ENCODE measurements at places on chromosomes 1 and 21. TPM values are rescaled to one million over a fixed set of nuclear protein-coding genes. Genes with fewer than 3 reads are reported as not detected.
A peak's percentile ranks its signal among the peaks of the same experiment; 100 is the strongest.

GRCh38 chr1:178098262-178098661 lies 4.4 kb downstream of the RASAL2 start:
- no peak overlapping the region for H3K27ac ChIP-seq
- H3K36me3 ChIP-seq, result no peaks in the 10 kb centered on the region
- peaks cover 33% of the 10 kb centered on the region for H3K4me1 ChIP-seq
- peak overlapping the region; percentile 6 for H3K4me3 ChIP-seq

- DNase-seq, result peak; percentile 54
- peak overlapping the region; percentile 11 for H3K4me3 ChIP-seq
- no peaks in the 10 kb centered on the region for H3K27me3 ChIP-seq
- no peak overlapping the region for H3K27ac ChIP-seq
- no peaks in the 10 kb centered on the region for H3K36me3 ChIP-seq
These were observed 253.1 kb upstream of the IRF2BP2 start for GRCh38 chr1:234862944-234863515.

Gene SEC22B
- total RNA-seq, result 45.9 TPM

DNA sequence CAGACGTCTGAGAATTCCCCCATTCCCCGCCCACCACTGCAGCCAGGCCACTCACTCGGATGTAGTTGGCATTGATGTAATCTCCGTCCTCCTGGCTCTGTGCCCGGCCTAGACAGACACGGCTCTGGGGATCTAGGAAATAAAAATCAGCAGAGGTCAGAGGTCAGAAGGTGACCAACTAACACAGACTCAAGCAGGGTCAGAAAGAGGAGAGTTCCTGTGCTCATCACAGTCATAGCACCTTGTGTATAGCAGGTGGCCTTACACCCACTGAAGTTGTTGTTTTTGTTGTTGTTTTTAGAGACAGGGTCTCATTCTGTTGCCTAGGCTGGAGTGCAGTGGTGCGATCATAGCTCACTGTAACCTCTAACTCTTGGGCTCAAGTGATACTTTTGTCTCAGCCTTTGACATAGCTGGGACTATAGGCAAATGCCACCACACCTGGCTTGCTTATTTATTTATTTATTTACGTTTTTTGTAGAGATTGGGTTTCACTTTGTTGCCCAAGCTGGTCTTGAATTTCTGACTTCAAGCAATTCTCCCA lies 4.9 kb downstream of the PTPN7 start:
- no peak for DNase-seq
- no peak overlapping the region for H3K27ac ChIP-seq
- no peak overlapping the region for H3K4me3 ChIP-seq
- H3K4me1 ChIP-seq, result peaks cover 6% of the 10 kb centered on the region

Gene LCE3D
- not detected for total RNA-seq

GRCh38 chr1:34975338-34975737 lies 9.8 kb downstream of the TMEM35B start:
- H3K27me3 ChIP-seq, result no peaks in the 10 kb centered on the region
- no peak overlapping the region for H3K27ac ChIP-seq
- H3K36me3 ChIP-seq, result no peaks in the 10 kb centered on the region
- peak; percentile 46 for DNase-seq

DNA sequence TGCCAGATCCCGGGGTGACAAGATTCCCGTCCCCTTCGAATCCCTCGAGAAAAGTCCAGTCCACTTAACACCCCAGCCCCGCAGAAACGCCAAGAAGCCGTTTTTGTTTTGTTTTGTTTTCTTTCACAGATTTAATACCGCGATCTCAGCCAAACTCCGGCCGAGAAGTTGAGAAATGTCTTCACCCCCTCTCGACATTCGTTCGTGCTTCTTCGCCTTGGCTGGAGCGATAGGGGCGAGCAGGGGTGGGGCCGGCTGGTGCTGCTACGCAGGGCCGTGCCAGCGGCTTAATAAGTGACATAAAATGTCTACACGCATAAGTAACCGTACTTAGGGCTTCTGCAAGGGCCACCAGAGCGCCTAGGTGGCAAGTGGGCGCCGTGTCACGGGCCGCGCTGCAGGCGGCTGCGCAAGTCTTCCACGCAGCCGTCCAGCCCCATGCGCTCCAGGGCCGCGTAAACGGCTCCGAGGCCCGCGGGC lies 4.9 kb downstream of the TNFRSF25 start:
- no peak overlapping the region for H3K27ac ChIP-seq
- H3K36me3 ChIP-seq, result peaks cover 3% of the 10 kb centered on the region
- no peaks in the 10 kb centered on the region for H3K4me1 ChIP-seq
- DNase-seq, result no peak
- H3K27me3 ChIP-seq, result peaks cover 9% of the 10 kb centered on the region
- no peak overlapping the region for H3K4me3 ChIP-seq

DNA sequence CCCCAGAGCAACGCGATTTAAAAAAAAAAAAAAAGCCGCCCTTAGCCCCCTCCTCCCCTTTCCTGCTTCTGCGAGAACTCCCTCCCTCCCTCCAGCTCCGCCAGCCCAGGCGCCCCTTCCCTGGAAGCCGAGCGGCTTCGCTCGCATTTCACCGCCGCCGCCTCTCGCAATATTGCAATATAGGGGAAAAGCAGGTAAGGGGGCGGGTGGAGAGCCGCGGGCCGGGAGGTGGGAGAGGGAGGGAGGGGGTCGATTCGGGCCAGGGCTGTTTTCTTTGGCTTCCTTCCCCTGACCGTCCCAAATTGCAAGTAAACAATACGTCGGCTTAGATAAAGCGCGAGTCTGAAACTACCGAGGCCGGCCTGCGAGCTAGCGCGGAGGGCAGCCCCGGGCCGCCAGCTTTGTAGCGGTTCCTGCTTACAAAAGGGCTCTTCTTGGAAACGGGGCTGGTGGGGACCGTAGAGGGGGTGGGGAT lies 408 bp downstream of the LMO4 start:
- no peaks in the 10 kb centered on the region for H3K27me3 ChIP-seq
- H3K4me1 ChIP-seq, result peaks cover 21% of the 10 kb centered on the region
- peak overlapping the region; percentile 67 for H3K27ac ChIP-seq
- no peaks in the 10 kb centered on the region for H3K36me3 ChIP-seq

GRCh38 chr1:22210176-22210575 lies 67.3 kb upstream of the WNT4 start:
- H3K27me3 ChIP-seq, result peaks cover 78% of the 10 kb centered on the region
- H3K36me3 ChIP-seq, result no peaks in the 10 kb centered on the region
- H3K4me3 ChIP-seq, result no peak overlapping the region
- H3K4me1 ChIP-seq, result no peaks in the 10 kb centered on the region
- no peak overlapping the region for H3K27ac ChIP-seq

DNA sequence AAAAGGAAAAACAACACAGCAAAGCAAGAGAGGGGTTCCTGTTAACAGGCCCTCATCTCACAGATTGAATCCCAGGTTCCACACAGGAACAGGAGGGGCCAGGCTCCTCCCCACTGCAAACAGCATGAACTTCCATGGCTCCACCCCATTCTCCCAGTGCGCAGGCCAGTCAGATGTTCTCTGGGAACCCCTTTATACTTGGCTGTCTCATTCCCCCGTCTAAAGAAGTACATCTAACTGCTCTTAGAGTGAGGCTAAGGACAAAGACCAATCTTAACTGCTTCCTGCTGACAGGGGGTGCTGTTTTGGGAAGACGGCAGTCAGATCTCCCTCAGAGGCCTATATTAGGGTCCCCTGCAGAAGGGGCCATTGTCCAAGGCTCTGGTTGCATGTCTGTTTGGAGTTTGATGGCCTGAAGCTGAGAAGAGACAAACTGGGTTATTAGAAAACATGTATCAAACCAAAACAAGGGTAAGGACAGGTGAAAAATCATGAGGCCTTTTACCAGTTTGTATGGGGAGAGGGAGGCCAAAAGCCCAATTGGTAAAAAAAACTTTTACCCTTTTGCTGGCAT lies 10.5 kb upstream of the NASP start:
- no peak overlapping the region for H3K27ac ChIP-seq
- H3K36me3 ChIP-seq, result peaks cover 28% of the 10 kb centered on the region
- H3K4me1 ChIP-seq, result no peaks in the 10 kb centered on the region
- no peak overlapping the region for H3K4me3 ChIP-seq
- H3K27me3 ChIP-seq, result no peaks in the 10 kb centered on the region

DNA sequence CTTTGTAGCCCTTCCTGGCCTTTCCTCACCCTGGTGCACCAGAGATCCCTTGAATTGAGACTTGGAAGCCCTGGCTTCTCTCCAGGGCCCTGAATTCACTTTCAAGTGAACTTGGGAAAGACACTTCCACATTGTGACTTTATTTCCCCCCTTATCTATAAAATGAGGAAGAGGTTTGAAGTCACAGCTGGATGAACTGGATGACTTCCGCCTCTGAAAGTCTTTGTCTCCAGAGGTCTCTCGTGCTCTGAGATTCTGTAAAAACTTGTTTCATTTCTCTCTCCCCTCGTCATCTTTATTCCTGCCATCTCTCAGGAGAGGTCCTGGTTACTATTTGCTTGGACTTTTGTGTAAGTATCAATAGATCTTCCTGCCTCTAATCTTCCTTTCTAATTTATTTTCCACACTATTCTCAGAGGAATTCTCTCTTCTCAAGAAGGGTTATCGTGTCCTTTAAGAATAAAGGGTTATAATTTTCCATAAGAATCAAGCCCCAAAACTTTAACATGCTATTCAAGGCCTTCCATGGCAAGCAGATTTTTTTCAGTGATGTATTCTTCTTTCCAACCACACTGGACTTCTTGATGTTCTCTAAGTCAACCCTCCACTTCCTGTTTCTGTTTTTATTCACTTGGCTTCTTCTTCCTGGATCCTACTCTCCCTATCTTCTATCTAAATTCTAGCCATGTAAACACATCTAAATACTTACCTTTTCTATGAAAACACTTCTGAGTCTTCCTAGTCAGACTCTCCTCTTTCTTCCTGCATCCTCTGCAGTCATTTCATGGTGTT lies 6.5 kb upstream of the RPTN start:
- DNase-seq, result no peak
- H3K27me3 ChIP-seq, result peaks cover 5% of the 10 kb centered on the region
- H3K4me1 ChIP-seq, result peaks cover 25% of the 10 kb centered on the region
- no peaks in the 10 kb centered on the region for H3K36me3 ChIP-seq

GRCh38 chr1:202199040-202199889 lies 5.7 kb downstream of the LGR6 start:
- no peak overlapping the region for H3K27ac ChIP-seq
- peaks cover 27% of the 10 kb centered on the region for H3K27me3 ChIP-seq
- no peaks in the 10 kb centered on the region for H3K4me1 ChIP-seq
- H3K36me3 ChIP-seq, result no peaks in the 10 kb centered on the region

DNA sequence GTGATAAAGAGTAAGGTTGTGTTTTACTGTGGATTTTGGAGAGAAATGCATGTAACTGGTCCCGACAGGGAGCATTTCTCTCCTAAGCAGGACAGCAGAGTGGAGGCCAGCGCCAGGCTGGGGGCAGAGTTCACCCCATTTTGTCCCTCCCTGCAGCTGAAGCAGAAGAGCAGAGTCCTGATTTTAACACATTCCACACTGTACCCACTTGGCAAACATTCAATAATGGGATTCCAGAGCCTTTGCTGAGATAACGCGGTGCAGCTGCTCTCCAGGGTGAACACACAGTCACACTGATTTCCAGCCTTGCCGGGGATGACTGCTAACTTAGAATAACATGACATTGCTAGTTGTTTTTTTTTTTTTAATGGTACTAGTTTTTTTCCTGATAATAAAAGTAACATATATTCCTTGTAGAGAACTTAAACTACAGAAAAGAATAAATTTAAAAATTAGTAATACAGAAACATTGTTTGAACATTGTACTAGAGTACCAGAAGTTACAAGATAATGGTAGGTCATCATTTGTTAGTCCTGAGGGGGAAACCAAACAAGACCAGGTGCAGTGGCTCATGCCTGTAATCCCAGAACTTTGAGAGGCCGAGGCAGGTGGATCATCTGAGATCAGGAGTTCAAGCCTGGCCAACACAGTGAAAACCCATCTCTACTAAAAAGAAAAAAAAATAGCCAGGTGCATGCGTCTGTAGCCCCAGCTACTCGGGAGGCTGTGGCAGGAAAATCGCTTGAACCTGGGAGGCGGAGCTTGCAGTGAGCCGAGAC lies 77.2 kb downstream of the SCCPDH start:
- H3K27me3 ChIP-seq, result no peaks in the 10 kb centered on the region
- H3K4me1 ChIP-seq, result no peaks in the 10 kb centered on the region
- H3K36me3 ChIP-seq, result no peaks in the 10 kb centered on the region

GRCh38 chr1:206969090-206969489 lies 1.2 kb downstream of the FCAMR start:
- H3K27me3 ChIP-seq, result peaks cover 13% of the 10 kb centered on the region
- H3K27ac ChIP-seq, result no peak overlapping the region
- H3K36me3 ChIP-seq, result no peaks in the 10 kb centered on the region
- no peak for DNase-seq
- no peaks in the 10 kb centered on the region for H3K4me1 ChIP-seq

DNA sequence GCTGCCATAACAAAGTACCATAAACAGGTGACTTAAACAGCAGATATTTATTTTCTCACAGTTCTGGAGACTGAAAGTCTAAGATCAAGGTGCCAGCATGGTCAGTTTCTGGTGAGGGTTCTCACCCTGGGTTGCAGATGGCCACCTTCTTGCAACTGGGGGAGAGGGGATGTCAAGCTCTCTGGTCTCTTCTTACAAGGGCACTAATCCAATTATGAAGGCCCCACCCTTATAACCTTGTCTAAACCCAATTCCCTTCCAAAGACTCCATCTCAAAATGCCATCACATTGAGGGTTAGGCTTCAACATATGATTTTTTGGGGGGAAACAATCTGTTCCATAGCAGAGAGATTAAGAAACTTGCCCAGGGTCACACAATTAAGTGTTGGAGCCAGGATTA lies 24.8 kb upstream of the ANGPTL3 start:
- DNase-seq, result no peak
- no peak overlapping the region for H3K4me3 ChIP-seq
- H3K4me1 ChIP-seq, result no peaks in the 10 kb centered on the region
- H3K27ac ChIP-seq, result no peak overlapping the region

DNA sequence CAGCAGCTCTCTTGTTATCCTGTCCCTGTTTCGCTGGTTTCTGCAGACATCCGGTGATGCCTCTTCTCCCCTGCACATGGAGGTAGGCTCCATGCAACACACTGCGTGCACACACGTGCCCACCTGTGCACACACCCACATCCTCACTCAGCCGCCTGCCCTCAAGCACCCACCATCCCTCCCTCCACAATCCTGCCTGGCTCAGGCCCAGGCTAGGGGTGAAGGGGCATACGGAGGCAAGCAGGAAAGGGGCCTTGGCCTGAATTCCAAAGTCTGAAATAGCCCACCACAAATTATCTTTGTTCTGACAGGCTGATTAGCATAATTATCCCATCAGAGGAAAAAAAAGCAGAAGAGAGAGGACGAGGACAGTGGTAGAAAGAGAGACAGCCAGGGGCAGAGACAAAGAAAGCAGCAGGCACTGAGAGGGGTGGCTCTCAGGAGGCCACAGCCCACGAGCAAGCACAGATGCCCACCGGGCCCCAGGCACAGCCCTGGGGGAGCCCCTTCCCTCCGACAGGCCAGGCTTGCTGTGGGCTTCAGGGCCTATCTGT lies 73.2 kb downstream of the GRIK3 start:
- no peaks in the 10 kb centered on the region for H3K27me3 ChIP-seq
- no peak for DNase-seq
- no peak overlapping the region for H3K4me3 ChIP-seq
- H3K27ac ChIP-seq, result no peak overlapping the region
- H3K36me3 ChIP-seq, result no peaks in the 10 kb centered on the region

DNA sequence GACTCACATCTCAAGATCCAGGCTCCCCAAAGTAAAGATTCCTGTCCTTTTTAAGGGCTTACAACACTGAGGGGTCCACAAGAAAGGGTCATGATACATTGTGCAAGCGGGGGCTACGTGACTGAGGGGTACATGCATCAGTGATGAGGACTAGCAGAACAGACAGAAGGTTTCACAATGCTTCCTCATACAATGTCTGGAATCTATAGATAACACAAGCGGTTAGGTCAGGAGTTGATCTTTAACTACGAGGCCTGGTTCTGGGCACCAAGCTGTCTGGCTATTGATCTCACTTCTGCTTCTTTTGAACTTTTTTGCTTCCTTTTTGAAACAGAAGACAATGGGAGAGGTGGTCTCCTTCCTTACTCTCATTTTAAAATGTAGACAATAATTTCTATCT lies 718.6 kb downstream of the AMY1C start:
- H3K27ac ChIP-seq, result no peak overlapping the region
- H3K4me3 ChIP-seq, result no peak overlapping the region
- no peaks in the 10 kb centered on the region for H3K27me3 ChIP-seq
- no peaks in the 10 kb centered on the region for H3K36me3 ChIP-seq
